ENCODE measurements at places on chromosomes 4 and X. TPM values are rescaled to one million over a fixed set of nuclear protein-coding genes. Genes with fewer than 3 reads are reported as not detected.

The SLC9B1 gene
- total RNA-seq, result 1.8 TPM

The SPIN3 gene
- total RNA-seq, result 13.3 TPM

GRCh38 chr4:76990288-76991080 lies 40.9 kb downstream of the SEPTIN11 start:
- DNase-seq, result no peak

- DNase-seq, result no peak
These were observed 908 bp upstream of the TLR6 start for GRCh38 chr4:38857354-38858096.

The PPP4R3C gene
- total RNA-seq, result not detected

GRCh38 chr4:70402762-70403161 lies 5.0 kb downstream of the OPRPN start:
- no peak for DNase-seq

The DCAF8L2 gene
- total RNA-seq, result not detected
